ENCODE measurements at places on chromosomes 4 and X. TPM values are rescaled to one million over a fixed set of nuclear protein-coding genes. Genes with fewer than 3 reads are reported as not detected.

The GABRG1 gene
- total RNA-seq = not detected

DNA sequence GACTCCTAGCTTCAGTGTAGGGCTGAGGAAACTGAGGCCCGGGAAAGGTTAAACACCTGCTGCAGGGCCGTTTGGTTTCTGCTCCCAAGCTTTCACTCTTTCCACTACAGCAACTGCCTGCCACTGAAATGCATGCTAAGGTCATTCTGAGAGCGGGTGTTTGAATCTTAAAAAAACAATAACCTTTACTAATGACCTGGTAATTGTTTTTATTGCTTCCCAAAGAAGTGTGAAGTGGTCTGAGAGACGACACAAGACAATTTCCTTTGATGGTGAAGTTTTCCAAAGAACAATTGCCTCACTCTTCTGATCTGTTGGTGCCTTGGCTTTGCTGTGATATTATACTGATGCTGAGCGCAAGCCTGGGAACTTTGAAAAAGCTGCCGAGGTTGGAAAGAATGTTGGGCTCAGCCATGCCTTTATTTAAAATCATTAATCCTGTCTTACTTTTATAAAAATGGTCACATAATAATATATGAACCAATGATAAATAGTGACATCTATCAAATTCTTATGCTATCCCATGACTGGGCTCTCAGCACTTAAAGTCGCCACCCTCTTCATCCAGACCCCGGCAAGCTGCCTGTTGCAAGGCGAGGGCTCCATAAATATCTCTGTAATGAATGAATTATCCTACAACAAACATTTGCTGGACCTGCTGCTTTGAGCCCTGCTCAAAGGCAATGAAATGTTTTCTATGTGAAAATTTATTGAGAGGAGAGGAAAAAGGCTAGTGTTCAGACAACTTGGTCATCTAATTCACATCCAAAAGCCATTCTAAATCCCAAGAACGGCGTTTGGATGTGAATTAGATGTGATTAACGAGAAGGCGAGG lies 67.8 kb upstream of the SOD3 start:
- H3K27ac ChIP-seq = no peak overlapping the region
- no peak overlapping the region for H3K4me3 ChIP-seq
- no peaks in the 10 kb centered on the region for H3K36me3 ChIP-seq
- no peaks in the 10 kb centered on the region for H3K4me1 ChIP-seq

GRCh38 chr4:63563288-63564014 lies 845.8 kb downstream of the TECRL start:
- no peak overlapping the region for H3K27ac ChIP-seq
- no peaks in the 10 kb centered on the region for H3K36me3 ChIP-seq
- DNase-seq = no peak
- H3K4me3 ChIP-seq = no peak overlapping the region
- H3K27me3 ChIP-seq = no peaks in the 10 kb centered on the region

The KIAA1210 gene
- not detected for total RNA-seq

The CDX4 gene
- total RNA-seq = not detected
